Astrocyte (in vitro differentiated cells and primary cell): ENCODE measurements at places on chromosomes 1 and 21.
A peak's percentile ranks its signal among the peaks of the same experiment; 100 is the strongest.

GRCh38 chr1:111921948-111922347 lies 67.5 kb downstream of the KCND3 start:
- H3K4me1 ChIP-seq = peaks cover 3% of the 10 kb centered on the region
- H3K36me3 ChIP-seq = no peaks in the 10 kb centered on the region
- DNase-seq = no peak

- peak; percentile 92 for DNase-seq
- no peak overlapping the region for H3K4me3 ChIP-seq
- H3K4me1 ChIP-seq = peaks cover 15% of the 10 kb centered on the region
- peak overlapping the region; percentile 60 for H3K27ac ChIP-seq
- H3K36me3 ChIP-seq = no peaks in the 10 kb centered on the region
Measured at GRCh38 chr1:222167111-222167510, 380.8 kb downstream of the HHIPL2 start.

DNA sequence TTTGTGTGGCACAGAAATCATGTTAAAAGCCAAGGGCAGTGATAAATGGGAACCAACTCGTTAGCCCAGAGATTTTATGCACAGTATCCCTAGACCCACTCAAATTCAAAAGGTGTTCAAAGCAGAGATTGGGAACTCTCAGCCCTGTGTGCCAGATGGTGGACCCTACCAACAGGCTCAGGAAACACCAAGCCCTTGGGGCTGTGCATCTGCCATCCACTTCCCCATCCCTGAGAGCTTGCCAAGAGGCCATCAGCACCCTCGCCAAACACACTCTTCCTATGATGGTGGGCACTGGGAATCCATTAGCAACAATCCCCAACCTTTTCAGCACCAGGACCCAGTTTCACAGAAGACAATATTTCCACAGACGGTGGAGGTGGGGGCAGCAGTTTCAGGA lies 194.2 kb upstream of the NFIA start:
- H3K4me3 ChIP-seq = no peak overlapping the region
- no peak for DNase-seq
- no peak overlapping the region for H3K27ac ChIP-seq
- H3K36me3 ChIP-seq = no peaks in the 10 kb centered on the region
- H3K27me3 ChIP-seq = peaks cover 8% of the 10 kb centered on the region

- DNase-seq = peak; percentile 68
- H3K36me3 ChIP-seq = no peaks in the 10 kb centered on the region
Measured at GRCh38 chr1:221667504-221667903, 74.4 kb downstream of the DUSP10 start.

DNA sequence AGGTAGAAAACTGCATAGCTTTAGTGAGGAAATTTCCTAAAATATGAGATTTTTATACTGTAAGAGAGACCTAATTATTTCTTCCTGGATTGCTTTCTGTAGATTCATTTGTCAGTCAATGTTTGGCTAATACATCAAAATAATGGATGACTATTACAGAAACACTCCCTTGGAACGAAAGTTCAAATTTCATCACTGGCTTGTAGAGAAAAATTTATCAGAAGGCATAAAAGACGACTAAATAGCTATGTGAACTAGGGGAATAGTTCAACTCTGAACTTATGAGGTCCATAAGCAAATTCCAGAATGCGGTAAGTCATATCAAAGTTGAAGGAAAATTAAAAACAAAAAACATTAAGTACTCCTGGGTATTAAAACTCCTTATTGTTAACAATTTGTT lies 36.0 kb downstream of the WNT2B start:
- peak; percentile 60 for DNase-seq
- H3K27me3 ChIP-seq = no peaks in the 10 kb centered on the region
- H3K4me3 ChIP-seq = no peak overlapping the region
- peaks cover 10% of the 10 kb centered on the region for H3K36me3 ChIP-seq

- no peak overlapping the region for H3K4me3 ChIP-seq
- no peak for DNase-seq
- H3K27me3 ChIP-seq = no peaks in the 10 kb centered on the region
- H3K36me3 ChIP-seq = no peaks in the 10 kb centered on the region
- no peak overlapping the region for H3K27ac ChIP-seq
Measured at GRCh38 chr1:55993646-55994318, 585.6 kb downstream of the PLPP3 start.

- DNase-seq = no peak
- no peaks in the 10 kb centered on the region for H3K36me3 ChIP-seq
- H3K27ac ChIP-seq = no peak overlapping the region
- H3K4me3 ChIP-seq = no peak overlapping the region
- peaks cover 4% of the 10 kb centered on the region for H3K4me1 ChIP-seq
- H3K27me3 ChIP-seq = no peaks in the 10 kb centered on the region
Measured at GRCh38 chr1:181119093-181119989, 30.8 kb downstream of the IER5 start.
